Chondrocyte (in vitro differentiated cells): ENCODE measurements at places on chromosomes 3 and 15. TPM values are rescaled to one million over a fixed set of nuclear protein-coding genes. Genes with fewer than 3 reads are reported as not detected.

DNA sequence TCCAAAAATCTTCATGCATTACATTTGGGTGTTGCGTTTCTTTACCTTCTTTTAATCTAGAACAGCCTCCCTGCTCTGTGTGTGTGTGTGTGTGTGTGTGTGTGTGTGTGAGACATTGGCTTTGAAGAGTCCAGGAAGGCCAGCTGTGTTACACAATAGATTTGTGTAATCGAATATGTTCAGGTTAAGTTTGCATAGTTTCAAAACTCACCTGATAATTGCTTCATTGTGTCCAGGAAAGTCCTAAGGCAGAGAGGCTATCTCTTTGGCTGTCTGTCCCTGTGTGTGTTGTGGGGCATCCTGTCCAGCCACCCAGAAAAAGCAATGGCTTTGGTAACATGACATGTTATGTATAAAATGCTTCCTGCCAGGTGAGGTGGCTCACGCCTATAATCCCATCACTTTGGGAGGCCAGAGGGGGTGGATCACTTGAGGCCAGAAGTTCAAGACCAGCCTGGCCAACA lies 37.5 kb downstream of the ZNF710 start:
- H3K4me1 ChIP-seq: peaks cover 45% of the 10 kb centered on the region
- DNase-seq: no peak
- no peaks in the 10 kb centered on the region for H3K36me3 ChIP-seq
- no peak overlapping the region for H3K4me3 ChIP-seq
- H3K27ac ChIP-seq: no peak overlapping the region

GRCh38 chr15:89825271-89825940 lies 10.8 kb upstream of the ANPEP start:
- H3K4me3 ChIP-seq: no peak overlapping the region
- no peaks in the 10 kb centered on the region for H3K27me3 ChIP-seq
- H3K27ac ChIP-seq: no peak overlapping the region
- no peaks in the 10 kb centered on the region for H3K36me3 ChIP-seq
- no peak for DNase-seq

DNA sequence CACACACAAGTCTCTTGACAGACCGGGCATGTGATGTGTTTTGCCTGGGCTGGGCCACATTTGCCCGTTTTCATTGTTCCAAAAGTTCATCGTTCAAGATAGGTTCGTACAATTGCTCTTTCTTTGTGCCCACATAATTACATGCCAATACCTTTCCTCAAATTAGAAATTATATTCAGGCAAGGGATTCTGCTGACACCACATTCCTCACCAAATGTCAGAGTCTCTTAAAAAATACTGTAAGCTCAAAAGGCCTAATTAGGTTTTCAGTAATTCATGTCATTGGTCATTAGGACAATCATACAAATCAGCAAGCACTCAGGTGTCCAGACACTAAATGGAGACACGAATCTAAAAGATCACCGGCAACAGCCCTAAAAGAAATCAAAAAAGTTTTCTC lies 215.3 kb downstream of the ALCAM start:
- no peak overlapping the region for H3K4me3 ChIP-seq
- H3K27me3 ChIP-seq: no peaks in the 10 kb centered on the region
- no peak overlapping the region for H3K27ac ChIP-seq

DNA sequence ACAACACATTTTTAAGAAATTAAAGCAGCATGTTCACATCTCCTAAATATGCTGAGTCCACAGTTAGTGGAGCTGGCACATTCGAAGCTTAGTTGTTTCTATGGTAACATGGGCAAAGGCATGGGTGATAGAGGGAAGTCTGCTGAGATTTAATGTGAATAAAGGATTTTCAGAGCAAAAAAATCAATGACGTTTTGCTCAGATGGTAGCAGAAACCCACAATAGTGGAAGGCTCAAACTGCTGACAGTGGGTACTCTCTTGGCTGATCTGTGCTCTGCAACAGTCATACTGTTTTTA lies 795.1 kb upstream of the ARPP21 start:
- H3K27me3 ChIP-seq: peaks cover 14% of the 10 kb centered on the region
- DNase-seq: no peak
- no peak overlapping the region for H3K4me3 ChIP-seq
- H3K36me3 ChIP-seq: no peaks in the 10 kb centered on the region

DNA sequence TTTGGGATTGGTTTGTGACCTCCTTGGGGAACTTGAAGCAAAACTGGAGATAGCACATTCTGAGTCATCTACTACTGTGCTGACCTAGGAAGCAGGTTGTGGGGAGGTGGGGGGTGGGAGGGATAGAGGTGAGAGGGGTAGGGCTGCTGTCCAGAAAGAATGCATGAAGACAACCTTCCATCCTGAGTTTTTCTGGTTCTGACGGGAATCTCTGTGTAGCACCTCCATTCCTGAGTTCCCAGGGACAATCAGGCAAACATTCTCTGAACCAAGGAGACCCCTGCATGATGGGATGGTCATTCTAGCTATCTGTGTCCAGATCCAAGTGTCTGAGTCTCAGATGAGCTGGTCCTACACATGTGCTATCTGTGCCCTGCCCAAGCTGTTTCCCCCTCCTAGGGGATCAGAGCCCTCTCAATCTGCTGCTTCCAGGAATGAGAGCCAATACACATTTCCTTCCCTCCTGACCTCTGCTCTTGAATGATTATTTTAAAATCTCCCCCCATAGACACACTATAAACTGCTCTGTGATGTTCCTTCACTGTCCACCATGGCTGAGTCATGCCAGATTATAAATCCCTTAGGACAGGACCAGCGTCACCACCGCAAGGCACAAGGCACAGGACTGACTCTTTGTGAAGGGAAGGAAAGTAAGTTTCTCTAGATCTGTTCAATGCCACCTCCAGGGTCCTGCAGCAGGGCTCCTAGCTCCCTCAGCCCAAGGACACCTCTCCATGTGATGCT lies 2.2 kb upstream of the CD276 start:
- H3K4me1 ChIP-seq: peaks cover 31% of the 10 kb centered on the region
- no peaks in the 10 kb centered on the region for H3K27me3 ChIP-seq
- H3K36me3 ChIP-seq: no peaks in the 10 kb centered on the region
- no peak overlapping the region for H3K4me3 ChIP-seq
- DNase-seq: no peak
- no peak overlapping the region for H3K27ac ChIP-seq

TLR9 gene
- 0.12 TPM in 1 of 3 replicates, not detected in the others for total RNA-seq

POPDC2 gene
- total RNA-seq: 0.80 to 1.1 TPM (median 1.0 TPM) in 3 replicates
